Activated CD4-positive, CD25-positive, alpha-beta regulatory T cell treated with anti-CD3 and anti-CD28 coated beads, Interleukin-2, amount 50 U/mL, for 72 hours (primary cell): ENCODE measurements at places on chromosomes 4 and X.

DNA sequence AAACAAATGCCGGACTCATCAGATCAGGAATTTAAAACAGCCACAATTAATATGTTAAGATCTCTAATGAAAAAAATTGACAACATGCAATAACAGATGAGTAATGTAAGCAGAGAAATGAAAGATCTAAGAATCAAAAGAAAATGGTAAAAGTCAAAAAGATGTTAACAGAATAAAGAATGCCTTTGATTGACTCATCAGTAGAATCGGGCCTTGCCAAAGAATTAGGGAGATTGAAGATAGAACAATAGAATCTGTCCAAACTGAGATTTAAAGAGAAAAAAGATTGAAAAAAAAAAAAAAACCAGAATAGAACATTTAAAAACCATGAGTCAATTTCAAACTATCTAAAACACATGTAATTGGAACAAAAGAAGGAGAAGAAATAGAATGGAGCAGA, 25.9 kb upstream of the GUCY1A1 start:
- DNase-seq, result no peak

DNA sequence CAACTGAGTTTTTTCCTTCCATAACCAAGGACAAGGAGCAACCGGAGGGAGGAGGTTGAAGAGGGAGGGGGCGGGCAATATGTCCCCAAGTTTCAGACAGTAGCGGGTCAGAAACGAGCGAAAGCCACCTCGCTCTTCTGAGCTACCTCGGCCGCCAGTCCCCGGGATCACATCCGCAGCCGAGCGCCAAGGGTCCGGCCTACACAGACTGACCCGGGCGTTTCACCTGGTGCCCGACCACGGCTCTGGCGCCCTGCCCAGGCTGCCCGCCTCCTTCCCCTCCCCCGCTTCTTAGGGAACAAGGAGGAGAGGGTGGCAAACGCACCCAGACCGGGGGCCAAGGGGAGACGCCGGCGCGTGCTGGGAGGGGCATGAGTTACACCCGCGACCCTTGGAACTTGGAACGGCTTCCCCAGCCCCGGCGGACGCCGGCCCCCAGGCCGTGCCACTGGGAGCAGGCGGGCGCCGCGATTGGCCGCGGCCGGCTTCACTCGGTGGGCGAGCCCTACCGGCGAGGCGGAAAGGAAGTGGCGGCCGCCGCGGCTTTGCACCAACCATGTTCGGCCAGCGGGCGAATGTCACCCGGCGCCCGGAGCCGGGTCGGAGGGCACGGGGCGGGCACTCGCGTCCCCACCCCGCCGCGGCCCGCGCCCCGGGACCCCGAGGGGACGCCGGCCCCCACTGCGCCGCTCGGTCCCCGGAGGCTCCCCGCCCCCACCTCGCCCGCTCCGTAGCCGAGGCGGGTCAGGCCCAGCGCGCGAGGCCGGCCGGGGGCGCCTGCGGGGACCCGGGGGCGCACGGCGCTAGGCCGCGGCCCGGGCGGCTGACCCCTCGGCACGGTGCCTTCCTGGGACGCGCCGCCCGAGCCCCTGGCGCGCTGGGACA, 1.5 kb downstream of the IRF2 start:
- DNase-seq, result peak; percentile 69

DNA sequence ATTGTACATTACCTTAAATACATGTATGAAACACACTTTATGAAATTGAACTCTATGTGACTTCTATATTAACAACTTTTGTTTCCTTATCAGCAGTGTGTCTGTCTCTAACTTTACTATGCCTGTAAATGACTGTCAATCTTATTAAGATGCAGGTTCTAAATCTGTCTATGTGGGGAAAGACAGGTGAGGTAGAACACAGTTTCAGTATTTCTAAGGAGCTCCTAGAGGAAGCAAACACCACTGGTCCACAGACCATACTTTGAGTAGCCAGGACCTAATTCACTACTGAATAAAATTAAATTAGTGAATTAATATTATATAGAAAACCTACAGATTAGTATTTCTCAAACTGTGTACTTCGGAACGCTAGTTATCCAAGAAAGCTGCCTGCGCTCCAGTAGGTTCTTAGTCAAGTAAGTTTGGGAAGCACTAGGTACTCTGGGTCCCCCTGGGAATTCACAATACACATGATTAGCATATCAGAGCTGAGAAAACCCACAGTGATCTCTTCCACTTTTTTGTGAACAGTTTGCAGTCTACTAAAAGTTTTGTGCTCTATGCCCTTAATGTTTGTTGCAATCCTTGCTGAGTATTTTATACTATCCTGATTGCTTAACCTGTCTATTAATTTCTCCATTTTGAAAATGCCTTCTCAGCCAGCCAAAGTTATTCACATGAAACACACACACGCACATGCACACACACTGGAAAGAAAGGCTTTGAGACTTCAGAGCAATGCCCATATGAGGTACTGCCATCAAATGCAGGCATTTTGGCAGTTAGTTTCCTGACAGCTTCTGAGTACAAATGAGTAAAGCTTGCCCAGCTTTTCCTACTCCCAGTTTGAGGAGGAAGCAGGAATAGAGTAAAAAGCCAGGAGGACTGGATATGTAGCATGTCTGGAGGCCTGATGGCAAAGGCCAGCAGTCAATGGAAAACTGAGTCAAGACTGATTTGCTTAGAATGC, 133.6 kb upstream of the CPEB2 start:
- DNase-seq, result no peak

GRCh38 chr4:46931981-46932380, 22.9 kb upstream of the COX7B2 start:
- no peak for DNase-seq

DNA sequence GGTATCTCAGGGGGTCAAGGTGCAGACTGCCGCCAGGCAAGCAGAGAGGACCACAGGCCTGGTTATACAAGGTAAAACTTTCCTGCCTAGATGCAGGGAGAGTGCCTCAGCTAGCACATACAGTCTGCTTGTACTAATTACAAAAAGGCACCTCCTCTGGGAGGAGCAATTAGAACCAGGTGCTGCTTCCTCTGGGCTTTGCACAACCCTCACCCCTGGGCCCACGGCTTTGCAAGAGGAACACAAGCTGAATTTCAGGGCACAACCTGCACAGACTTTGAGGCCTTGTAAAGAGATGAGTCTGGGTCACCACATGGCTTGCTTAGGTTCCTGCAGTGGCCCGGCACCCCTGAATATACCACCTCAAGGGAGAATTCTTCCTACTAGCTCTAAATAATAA, 9.2 kb upstream of the CITED1 start:
- DNase-seq, result no peak

GRCh38 chr4:183399616-183400015, 44.8 kb upstream of the CDKN2AIP start:
- DNase-seq, result no peak

DNA sequence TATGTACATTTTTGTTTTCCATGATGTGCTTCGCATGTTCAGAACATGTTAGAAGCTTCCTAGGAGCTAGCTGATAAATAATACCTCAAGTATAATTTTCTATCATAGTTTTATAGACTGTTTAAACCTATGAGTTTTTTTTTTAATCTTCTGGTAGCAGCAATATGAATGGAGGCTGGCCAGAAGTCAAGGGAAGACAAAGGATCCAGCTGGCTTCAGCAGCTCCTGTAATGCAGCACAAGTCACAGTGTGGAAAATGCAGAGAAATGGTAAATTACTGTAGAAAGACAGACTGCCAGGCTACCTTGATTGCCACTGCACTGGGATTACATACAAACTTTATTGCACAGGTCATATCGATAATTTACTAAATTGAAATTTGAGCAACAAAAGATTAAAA, 537.9 kb downstream of the IQCM start:
- DNase-seq, result no peak

DNA sequence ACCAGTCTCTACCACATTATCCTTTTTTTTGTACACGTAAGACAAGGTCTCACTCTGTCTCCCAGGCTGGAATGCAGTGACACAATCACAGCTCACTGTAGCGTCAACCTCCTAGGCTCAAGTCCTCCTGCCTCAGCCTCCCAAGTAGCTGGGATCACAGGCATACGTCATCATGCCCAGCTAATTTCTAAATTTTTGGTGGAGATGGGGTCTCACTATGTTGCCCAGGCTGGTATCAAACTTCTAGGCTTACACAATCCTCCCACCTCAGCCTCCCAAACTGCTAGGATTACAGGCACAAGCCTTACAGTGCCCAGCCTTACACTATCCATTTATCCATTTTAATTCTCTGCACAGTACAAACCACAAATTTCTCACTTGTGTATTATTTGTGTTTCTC, 58.0 kb downstream of the CLOCK start:
- no peak for DNase-seq

- no peak for DNase-seq
Observed at GRCh38 chr4:7126981-7127380, 59.1 kb upstream of the GRPEL1 start.

GRCh38 chr4:91754716-91755115, 549.0 kb upstream of the GRID2 start:
- DNase-seq, result no peak

DNA sequence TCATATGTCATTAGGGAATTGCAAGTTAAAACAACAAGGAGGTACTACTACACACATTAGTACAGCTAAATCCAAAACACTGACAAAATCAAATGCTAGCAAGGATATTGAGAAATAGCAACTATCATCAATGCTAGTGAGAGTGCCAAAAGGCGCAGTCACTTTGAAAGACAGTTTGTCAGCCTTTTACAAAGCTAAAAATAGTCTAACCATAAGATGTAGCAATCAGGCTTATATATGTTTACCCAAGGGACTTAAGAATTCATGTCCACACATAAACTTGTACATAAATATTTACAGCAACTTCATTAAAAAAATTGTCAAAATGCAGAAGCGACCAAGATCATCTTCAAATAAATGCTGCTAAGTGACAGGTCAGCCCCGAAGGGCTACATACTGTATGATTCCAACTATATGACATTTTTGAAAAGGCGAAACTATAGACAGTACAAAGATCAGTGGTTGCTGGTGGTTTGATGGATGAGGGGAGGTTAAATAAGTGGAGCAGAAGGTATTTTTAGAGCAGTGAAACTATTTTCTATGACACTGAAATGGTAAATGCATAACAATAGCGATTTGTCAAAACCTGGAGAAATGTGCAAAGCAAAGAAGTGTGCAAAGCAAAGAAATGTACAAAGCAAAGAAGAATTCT, 704.8 kb downstream of the ARAP2 start:
- no peak for DNase-seq

- DNase-seq, result peak; percentile 74
Observed at GRCh38 chr4:186204103-186204559, 12.8 kb downstream of the CYP4V2 start.

DNA sequence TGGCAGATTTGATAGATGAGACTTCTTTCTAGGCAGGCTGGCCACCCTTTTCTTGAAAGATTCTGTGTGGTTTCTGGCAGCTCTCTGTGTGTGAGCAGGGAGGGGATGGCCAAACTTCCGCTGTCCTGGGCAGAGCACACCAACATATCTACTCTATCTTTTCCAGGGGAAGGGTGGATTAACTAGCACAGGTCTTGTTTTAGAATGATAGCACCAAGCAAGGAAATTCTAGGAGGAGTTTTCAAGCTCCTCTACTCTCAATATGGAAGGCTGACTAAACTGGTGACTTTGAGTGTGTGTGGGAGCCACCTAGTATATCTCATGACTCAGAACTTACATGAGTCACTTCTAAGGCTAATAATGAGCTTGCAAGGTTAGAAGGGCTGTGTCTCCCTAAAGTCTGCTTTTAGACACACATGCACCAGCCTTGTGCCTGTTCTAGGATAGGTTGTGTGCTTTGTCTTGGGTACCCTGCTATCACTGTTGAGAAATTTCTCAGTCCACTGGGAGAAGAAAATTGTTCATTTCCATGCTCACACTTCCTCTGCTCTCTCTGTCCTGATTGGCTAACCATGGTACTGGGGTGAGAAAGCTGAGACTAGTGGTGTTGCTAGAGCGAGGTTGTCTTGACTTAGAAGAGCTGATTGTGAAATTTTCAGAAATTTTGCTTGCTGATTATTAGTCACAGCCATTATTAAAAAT, 72.9 kb downstream of the YIPF6 start:
- no peak for DNase-seq

DNA sequence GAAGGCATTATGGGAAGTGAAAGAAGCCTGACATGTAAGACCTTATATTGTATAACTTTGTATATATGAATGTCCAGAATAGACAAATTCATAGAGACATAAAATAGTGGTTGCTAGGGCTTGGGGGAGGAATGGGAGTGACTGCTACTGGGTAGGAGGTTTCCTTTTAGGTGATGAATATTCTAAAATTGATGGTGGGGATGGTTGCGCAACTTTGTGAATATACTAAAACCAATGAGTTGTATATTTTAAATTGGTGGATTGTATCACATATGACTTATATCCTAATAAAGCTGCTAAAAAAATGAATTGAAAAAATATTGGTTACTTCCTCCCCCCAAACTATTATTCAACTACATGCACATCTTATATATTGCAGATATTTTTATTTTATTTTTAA, 70.0 kb downstream of the UCHL1 start:
- DNase-seq, result no peak

GRCh38 chrX:57313583-57314215, 27.2 kb downstream of the FAAH2 start:
- DNase-seq, result no peak

GRCh38 chrX:153806999-153807575, 12.6 kb downstream of the SSR4 start:
- no peak for DNase-seq

- DNase-seq, result no peak
Observed at GRCh38 chrX:123036401-123036800, 147.7 kb upstream of the GRIA3 start.

DNA sequence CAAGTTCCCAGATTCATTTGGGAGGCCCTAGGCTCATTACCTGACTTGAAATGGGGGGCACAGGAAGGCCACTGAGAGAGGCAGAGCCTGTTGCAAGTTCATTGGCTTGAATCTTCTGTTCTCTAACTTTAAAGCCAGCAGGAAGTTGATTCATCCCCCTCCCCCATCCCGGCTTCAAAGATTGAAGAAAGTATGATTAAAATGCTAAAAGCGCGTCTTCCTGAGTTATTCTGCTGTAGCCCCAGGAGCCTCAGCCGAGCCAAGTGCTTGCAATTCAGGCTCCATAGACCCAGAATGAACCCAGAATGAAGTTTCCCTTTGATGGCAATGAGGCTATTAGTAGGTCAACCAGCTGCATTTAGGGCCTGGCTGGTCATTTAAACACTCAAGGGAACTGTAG, 14.7 kb downstream of the CHST7 start:
- DNase-seq, result no peak

- no peak for DNase-seq
Observed at GRCh38 chr4:24730256-24731001, 64.9 kb upstream of the SOD3 start.

- DNase-seq, result no peak
Observed at GRCh38 chr4:86484241-86484640, 109.9 kb upstream of the PTPN13 start.

- peak; percentile 34 for DNase-seq
Observed at GRCh38 chrX:119605464-119606279, 552 bp downstream of the NKRF start.

GRCh38 chr4:173761938-173762337, 231.9 kb upstream of the HAND2 start:
- no peak for DNase-seq
